Calu3 (cell line): ENCODE measurements at places on chromosomes 4 and X. TPM values are rescaled to one million over a fixed set of nuclear protein-coding genes. Genes with fewer than 3 reads are reported as not detected.

DNA sequence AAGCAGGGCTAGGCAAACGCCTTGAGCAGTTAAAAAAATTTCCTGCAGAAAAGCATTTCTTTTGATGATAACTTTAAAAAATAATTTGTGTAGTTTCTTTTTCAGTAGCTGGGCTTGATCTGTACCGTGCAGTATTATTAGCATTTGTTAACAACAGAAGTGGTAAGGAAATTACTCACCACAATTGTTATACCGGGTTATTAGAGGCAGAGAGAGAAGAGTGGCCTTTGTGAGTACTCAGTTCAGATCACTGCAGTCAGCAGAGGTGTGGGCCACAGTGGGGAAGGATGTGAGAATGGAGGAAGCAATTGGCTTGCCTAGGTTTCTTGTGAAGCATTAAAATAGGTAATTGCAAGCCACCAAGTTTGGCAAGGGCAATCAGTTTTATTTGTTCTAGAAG lies 14.3 kb upstream of the IL21 start:
- no peak for DNase-seq

TLL1 gene
- total RNA-seq = not detected in 2 replicates

LONRF3 gene
- 6.7 and 9.5 TPM in 2 replicates for total RNA-seq

SERTM2 gene
- not detected in 2 replicates for total RNA-seq

- no peak for DNase-seq
Observed at GRCh38 chrX:13008189-13008533, 33.3 kb downstream of the TMSB4X start.

DNA sequence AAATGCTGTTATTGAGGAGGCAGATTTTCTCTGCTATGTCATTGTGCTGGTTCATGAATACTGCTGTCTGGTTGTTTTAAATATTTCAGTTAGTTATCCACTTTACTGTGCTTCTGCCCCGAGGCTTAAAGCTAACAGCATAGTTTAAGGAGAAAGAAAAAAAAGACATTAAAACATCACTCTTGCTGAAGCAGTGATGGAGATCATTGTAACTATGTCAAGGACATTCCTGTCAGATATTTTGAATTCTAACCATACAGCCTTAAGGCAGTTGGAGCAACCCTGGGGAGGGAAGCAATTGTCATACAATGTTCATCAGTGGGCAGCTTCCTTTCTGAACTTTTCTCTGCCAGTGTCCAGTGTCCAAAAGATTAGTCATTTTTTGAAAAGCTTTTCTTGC lies 199.0 kb upstream of the DDX53 start:
- DNase-seq = no peak
